ENCODE measurements at places on chromosomes 11 and 22.

DNA sequence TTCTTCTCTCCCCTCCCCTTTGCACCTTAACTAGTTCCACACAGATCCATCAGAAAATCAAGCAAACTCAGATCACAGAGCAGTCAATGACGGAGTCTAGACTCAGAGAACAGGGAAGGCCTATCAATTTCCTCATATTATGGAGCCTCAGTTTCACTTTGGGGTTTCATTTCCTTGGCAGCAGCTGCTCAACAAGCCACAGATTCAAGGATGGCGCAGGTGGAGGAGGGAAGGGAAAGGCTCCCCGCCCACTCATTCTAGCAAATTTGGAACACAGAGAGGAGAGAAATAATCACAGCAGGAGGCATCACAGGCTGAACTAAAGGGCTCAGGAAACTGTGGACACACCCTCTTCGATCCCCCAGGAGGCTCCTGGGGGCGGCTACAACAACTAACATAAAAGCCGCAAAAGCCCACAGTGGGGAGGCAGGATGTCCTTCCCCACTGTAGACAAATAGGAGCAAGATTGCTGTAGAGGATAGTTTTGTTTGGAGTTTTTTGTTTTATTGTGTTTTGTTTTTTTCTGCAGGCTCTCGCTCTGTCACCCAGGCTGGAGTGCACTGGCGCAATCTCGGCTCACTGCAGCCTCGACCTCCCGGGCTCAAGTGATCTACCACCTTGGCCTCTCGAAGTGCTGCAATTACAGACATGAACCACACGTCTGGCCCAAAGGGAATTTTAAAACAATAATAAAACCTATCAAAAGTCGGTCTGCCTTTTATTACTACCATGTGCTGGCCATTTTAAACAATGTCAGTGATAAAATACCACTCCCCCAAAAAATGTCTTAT lies 3.4 kb downstream of the PLAAT3 start:
- no peak for DNase-seq

DNA sequence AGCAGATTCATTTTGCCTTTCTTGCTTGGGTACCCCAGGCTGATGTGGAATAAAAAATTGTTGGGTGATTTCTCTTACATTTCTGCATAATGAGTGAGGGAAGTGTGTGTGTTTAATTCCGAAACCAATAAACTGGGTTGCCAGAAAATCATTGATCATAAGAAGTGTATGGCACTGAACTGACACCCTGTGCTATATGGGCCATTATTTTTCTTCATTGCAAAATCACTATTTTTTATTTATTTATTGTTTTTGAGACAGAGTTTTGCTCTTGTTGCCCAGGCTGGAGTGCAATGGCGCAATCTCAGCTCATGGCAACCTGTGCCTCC lies 14.6 kb upstream of the HIKESHI start:
- no peak for DNase-seq

GRCh38 chr11:2770096-2770751 lies 70.4 kb upstream of the KCNQ1OT1 start:
- DNase-seq = no peak

- no peak for DNase-seq
Measured at GRCh38 chr22:22327723-22328122, 83.1 kb downstream of the VPREB1 start.

GRCh38 chr22:47696776-47697175 lies 934.3 kb downstream of the TBC1D22A start:
- no peak for DNase-seq

DNA sequence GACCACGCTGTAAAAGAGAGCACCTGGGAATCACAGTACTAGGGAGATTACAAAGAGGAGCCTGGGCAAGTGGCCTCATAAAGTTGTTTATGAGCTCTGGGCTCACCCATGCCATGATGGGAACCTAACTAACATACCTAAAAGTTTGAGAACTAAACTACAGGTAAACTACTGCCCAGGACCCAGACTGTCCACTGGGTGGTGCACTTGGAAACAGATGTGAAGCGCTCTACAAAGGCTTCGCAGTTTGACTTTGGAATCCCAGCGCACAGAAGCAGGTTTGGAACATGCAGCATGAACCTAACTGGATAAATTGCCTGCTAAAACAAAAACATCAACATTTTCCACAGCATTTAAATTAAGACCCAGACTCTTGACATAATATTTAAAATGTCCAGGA lies 418.6 kb downstream of the FAM181B start:
- peak; percentile 19 for DNase-seq

DNA sequence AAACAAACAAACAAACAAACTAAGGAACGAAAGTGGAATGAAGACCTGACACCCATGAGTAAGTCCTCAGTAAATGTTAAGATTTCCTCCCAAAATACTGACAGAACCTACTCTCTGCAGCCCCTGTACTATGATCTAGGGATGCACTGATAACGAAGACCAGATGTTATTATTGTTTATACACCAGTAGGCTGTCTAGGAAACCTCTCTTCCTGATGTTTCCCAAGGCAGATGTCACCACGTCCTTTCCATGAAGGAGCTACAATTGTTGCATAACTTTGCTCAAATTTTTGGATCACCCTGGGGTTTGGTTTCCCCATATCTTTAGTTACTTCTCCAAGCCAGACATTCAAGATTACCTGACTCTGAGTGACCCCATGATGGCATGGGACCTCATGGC lies 340.7 kb downstream of the MIAT start:
- no peak for DNase-seq

DNA sequence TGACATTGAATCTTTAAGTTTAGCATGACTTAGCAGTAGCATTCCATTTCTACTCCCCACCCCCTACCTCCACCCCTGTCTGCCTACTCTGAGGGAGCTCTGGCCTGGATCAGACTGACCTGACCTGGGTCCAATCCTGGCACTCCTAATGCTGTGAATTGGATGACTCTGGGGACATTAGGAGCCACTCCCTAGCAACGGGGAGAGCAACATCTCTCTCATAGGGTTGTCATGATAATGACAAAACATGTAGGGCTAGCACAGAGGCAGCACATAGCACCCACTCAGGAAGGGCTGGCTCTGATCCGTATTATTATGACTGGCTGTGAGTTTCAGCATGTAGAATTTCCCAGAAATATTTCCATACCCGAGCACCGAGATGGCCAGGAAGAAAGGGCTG lies 40.5 kb downstream of the CABIN1 start:
- DNase-seq = no peak

DNA sequence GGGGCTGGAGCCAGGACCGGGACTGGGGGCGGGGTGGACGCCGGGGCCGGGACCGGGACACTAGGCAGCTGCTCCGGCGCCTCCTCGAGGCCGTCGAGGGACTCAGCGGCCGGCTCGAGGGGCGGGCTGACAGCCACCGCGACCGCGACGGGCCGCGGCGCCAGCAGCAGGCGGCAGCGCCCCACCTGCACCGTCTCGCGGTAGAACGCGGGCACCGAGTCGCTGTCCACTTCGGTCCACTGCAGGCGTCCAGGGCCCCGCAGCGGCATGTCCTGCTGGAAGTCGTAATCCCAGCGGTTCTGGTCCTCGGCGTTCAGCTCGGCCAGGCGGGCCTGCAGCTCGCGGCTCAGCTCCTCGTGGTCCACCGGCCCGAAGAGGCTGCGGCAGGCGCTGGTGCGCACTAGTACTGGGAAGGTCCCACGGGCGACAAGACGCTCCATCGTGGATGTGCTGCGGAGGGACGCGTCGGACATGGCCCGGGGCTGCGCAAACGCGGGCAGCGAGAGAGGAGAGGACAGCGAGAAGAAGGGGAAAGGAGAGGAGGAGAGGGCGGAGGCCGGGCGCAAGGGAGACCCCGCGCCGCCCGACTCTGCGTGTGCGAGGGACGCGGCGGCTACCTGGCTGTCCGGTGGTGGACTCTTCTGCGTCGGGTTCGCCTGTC lies 428 bp downstream of the CDKN1C start:
- no peak for DNase-seq

- DNase-seq = no peak
Measured at GRCh38 chr11:116226731-116227130, 546.1 kb downstream of the BUD13 start.

GRCh38 chr11:2293531-2293971 lies 8.2 kb downstream of the C11orf21 start:
- no peak for DNase-seq

- no peak for DNase-seq
Measured at GRCh38 chr11:69691463-69691862, 12.4 kb downstream of the FGF19 start.

- no peak for DNase-seq
Measured at GRCh38 chr11:75879737-75880136, 64.7 kb downstream of the UVRAG start.

GRCh38 chr11:69380921-69381581 lies 87.1 kb downstream of the MYEOV start:
- no peak for DNase-seq

GRCh38 chr11:128763224-128763623 lies 69.4 kb downstream of the FLI1 start:
- DNase-seq = no peak

- no peak for DNase-seq
Measured at GRCh38 chr11:116044520-116044919, 540.3 kb upstream of the CADM1 start.

DNA sequence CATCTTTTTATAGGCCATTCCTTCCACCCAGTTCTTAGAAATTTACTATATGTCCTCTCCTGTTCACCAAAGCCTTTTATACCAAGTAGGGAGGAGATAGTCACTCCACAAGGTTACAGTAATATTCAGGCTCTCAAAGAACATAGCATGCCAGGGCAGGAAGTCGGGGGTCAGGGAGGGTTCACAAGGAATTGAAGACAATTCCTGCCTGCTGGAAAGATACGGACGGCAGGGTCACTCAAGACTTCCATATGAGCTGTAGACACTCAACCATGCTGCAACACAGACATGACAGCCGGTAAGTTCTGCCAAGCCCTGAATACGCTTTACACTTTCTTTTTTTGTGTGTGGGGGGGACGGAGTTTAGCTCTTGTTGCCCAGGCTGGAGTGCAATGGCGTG lies 700 bp downstream of the C22orf31 start:
- DNase-seq = no peak

- peak; percentile 92 for DNase-seq
Measured at GRCh38 chr11:75635066-75635862, 33.6 kb downstream of the MAP6 start.

DNA sequence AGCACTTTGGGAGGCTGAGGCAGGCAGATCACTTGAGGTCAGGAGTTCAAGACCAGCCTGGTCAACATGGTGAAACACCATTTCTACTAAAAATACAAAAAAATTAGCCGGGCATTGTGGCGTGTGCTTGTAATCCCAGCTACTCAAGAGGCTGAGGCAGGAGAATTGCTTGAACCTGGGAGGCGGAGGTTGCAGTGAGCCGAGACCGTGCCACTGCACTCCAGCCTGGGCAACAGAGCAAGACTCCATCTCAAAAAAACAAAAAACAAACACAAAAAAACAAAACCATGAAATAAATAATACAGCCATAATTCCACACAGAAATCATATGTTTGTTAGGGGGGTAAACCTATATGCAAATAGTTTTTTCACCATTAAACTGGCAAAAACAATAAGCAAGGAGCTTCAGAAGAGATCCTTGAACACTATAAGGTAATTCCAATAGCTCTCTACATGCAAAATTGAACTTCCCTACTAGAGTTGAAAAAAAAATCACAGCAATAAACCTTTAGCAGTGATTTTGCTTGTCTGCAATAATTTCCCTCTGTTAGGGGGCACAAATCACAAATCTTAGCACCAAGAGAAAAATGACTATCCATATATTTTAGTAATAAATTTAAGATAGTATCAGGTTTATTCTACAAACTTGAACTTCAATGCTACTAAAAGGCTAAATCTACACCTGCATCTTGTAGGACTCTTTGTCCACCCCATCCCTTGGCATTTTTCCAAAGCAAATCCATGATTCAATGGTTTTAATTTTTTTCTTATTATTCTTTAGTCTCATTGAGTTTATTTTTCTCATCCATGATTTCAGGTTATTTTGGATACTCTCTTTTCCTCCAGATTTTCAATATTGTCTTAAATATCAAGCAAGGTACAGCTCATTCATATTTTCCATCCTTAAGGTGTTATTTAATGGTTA lies 3.9 kb downstream of the CSTF3 start:
- no peak for DNase-seq

DNA sequence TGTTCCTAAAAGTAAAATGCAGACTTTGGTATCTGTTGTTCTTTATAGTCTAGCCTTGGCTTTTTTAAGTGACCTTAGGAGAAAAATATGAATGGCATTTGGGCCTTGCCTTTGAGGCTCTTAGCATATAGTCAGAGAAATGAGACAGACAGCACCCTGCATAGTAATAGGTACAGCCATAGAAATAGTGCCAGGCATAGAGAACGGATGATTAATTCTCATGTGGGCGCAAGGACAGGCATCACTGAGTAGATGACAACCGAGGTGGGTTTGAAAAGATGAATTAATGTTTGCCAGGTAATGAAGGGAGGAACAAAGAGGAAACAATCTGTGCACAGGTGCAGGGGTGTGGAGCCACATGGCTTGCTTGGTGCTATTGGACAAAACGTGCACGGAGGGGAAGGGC lies 90.5 kb downstream of the BMAL1 start:
- DNase-seq = no peak

DNA sequence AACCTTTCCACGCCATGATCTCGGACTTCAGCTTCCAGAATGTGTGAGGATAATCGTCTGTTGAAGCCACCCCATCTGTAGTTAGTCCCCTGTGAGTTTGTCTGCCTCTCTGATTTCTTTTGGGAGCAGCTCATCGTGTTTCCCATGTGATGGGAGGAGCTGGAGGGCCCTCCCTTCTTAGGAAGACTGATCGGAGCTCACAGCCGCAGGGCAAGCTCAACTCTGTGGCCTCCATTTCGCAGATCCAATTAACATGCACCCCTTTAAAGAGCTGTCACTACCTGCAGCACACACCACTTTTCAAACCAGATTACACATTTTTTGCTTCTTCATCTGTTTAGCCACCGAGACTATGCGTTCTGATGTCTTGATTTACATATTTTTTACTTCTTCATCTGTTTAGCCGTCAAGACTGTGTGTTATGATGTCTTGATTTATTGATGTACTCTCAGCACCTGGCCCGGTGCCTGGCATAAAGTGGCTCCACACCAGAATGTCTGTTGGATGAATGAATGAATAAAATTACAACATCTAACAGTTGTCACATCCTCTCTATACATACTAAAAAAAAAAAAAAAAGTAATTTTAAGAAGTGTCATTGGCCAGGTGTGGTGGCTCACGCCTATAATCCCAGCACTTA lies 14.9 kb upstream of the PPFIA1 start:
- peak; percentile 56 for DNase-seq

GRCh38 chr11:112392904-112393303 lies 132.2 kb upstream of the PLET1 start:
- no peak for DNase-seq

DNA sequence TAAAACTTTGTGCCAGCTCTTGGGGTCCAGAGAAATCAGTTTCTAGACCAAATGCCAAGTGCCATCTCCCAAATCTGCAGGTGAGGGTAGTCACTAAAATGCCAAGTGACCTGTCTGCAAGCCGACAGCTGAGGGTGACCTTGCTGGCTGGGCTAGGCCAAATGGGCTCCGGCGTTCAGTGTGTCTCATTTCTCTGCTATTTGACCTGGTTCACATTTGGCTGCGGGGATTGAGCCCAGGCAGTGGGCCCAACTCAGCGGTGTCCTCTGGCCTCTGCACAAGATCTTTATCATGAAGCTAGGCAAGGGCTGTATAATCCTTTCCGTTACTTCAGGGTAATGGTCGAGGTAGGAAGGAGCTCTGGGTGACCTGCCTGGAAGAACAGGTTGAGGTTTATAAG lies 87.5 kb downstream of the SNX19 start:
- no peak for DNase-seq

- DNase-seq = no peak
Measured at GRCh38 chr22:24144056-24144777, 37.1 kb upstream of the SUSD2 start.

GRCh38 chr11:62923601-62924411 lies 2.6 kb upstream of the CHRM1 start:
- no peak for DNase-seq

Data from NCI-H446 (cell line).